ENCODE measurements at places on chromosomes 3 and 15. TPM values are rescaled to one million over a fixed set of nuclear protein-coding genes. Genes with fewer than 3 reads are reported as not detected.

The GOLGA8K gene
- not detected for total RNA-seq

The ANKRD63 gene
- not detected for total RNA-seq

The TICRR gene
- 8.5 TPM for total RNA-seq

The GOLGA8A gene
- total RNA-seq, result 173 TPM

The C2CD4B gene
- total RNA-seq, result not detected

The HIGD2B gene
- total RNA-seq, result not detected
